ENCODE measurements at places on chromosomes 4 and X. TPM values are rescaled to one million over a fixed set of nuclear protein-coding genes. Genes with fewer than 3 reads are reported as not detected.

The CABS1 gene
- total RNA-seq = not detected

The EMCN gene
- 5.6 TPM for total RNA-seq

The SLC34A2 gene
- 21.1 TPM for total RNA-seq

The ZCCHC18 gene
- 0.05 TPM for total RNA-seq

The NPY5R gene
- 0.09 TPM for total RNA-seq

The MAGEA2B gene
- total RNA-seq = not detected

The STPG2 gene
- total RNA-seq = 0.41 TPM

The RGN gene
- total RNA-seq = 23.3 TPM

The ADAM29 gene
- total RNA-seq = not detected

The HAND2 gene
- 2.0 TPM for total RNA-seq

The HTR2C gene
- not detected for total RNA-seq

The CENPVL2 gene
- not detected for total RNA-seq

The BANK1 gene
- 0.13 TPM for total RNA-seq

GRCh38 chr4:44160776-44161367 is 287.7 kb downstream of the KCTD8 start:
- DNase-seq = no peak

DNA sequence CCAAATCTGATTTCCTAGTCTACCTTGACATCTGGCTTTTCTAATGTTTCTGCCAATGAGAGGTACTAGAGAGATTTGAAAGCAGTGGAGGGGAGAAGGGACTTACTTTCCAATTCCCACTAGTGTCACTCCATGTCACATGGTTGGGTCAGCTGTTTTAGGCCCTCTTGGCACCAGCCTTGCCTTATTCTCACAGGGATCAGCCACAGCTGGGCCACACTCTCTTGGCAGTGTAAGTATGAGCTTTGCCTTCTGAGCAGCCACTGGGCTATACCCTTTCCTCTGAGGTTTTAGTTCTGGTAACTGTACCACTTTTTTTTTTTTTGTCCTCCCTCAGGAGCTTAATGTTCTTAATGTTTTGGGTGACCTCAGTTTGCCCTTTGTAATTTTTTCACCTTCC is 10.2 kb upstream of the ADH1C start:
- DNase-seq = no peak

GRCh38 chr4:120922381-120923206 is at the start of gene PRDM5:
Gene PRDM5, minus strand, starts transcription at chr4:120922726. Its CDS starts 118 bp downstream, at chr4:120922608.
- peak; percentile 66 for DNase-seq

- no peak for DNase-seq
Observed at GRCh38 chrX:40843643-40844042, 108.3 kb upstream of the MED14 start.

DNA sequence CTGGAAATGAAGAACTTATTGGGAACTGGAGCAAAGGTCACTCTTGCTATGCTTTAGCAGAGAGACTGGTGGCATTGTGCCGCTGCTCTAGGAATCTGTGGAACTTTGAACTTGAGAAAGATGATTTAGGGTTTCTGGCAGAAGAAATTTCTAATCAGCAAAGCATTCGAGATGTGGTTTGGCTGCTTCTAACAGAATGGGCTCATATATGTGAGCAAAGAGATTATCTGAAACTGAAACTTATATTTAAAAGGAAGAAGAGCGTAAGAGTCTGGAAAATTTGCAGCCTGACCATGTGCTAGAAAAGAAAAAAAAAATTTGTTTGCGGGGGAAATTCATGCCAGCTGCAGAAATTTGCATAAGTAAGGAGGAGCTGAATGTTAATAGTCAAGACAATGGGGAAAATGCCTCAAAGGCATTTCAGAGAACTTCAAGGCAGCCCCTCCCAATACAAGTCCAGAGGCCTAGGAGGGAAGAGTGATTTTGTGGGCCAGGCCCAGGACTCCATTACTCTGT is 35.9 kb upstream of the PAPSS1 start:
- DNase-seq = no peak

DNA sequence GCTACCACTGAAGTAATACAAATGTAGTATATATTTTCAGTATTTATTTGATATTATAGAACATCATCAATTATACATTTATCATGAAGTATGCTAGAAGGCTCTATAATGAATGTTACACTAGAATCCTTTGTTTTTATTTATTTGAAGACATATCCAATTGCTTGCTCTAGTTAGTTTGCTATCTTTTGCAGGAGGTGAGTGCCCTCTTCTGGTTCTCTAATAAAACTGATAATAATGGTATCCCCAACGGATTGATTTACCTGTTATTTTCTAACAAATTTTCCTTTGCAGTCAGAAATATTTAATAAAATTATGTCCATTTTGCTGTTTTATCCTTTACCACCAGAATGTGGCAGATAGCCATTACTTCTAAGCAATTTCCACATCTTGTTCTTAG is 274.3 kb upstream of the TACR3 start:
- no peak for DNase-seq

GRCh38 chr4:907691-908425 is 24.3 kb downstream of the GAK start:
- DNase-seq = no peak

- DNase-seq = no peak
Observed at GRCh38 chrX:68829582-68830418, 979 bp downstream of the EFNB1 start.

DNA sequence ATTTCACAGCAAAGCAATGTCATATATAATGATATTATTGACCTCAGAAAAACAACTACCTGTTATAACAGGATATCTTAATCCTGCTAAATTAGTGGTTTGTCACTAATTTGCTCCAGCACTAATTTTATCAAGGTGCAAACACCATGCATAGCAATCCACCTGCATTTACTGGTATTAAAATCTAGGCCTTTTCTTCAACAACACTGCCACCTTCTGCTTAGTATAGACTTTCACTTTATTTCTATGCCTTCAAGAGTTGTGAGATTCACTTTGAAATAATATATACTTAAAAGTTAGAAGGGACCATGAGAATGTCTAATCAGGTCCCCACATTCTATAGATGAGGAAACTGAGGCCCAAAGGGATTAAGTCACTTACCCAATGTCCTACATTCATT is 82.1 kb upstream of the IQCM start:
- DNase-seq = no peak

DNA sequence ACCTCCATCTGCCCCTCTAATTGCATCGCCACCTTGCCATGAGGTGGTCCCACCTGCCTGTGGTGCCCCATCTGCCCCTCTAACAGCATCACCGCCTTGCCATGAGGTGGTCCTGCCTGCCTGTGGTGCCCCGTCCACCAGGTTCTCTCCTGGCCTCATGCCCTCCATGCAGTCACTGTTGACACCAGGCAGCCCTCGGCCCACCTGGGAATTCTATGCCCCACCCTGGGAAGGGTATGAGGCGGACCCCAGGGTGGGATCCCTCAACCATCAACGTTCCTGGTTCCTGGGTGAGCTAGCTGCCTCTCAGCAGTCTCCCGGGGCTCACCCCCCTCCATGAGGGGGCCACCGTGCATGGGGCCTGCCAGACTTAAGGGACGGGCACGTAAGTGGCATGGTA is 38.9 kb downstream of the ACOX3 start:
- DNase-seq = no peak

GRCh38 chr4:156694413-156694812 is 277.2 kb downstream of the PDGFC start:
- DNase-seq = no peak

DNA sequence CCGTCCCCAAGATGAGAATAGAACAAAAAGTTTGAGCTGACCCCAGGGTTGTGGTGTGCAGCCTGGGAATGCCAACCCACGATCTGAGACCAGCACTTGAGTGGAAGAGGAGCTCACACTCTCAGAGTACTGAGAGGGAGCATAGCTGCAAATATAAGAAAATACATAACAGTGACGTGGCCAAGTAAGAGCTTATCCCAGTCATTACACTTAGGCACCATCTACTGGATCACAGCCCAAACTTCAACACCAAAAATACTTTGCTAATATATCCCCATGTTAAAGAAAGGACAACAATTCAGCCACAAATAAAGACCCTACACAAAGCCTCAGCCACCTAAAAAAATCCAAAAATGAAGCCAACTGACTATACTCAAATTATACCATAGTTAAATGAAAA is 33.3 kb upstream of the CXCL6 start:
- no peak for DNase-seq

- no peak for DNase-seq
Observed at GRCh38 chr4:155603360-155603891, 63.2 kb upstream of the GUCY1A1 start.

DNA sequence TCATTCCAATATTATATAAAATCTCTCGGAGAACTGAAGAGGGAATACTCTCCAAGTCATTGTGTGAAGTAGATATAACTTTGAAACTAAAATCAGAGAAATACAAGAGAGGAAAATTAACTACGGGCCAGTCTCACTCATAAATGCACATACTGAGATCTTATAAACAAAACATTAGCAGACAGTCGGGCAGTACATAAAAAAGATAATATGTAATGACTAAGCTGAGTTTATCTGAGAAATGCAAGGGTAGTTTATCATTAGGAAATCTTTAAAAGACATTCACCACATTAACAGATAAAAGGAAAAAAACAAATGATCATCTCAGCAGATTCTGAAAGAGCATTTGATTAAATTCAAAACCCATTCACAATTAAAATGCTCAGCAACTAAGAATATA is 116.7 kb downstream of the NYX start:
- no peak for DNase-seq

- no peak for DNase-seq
Observed at GRCh38 chrX:78383594-78383993, 56.2 kb upstream of the CYSLTR1 start.

DNA sequence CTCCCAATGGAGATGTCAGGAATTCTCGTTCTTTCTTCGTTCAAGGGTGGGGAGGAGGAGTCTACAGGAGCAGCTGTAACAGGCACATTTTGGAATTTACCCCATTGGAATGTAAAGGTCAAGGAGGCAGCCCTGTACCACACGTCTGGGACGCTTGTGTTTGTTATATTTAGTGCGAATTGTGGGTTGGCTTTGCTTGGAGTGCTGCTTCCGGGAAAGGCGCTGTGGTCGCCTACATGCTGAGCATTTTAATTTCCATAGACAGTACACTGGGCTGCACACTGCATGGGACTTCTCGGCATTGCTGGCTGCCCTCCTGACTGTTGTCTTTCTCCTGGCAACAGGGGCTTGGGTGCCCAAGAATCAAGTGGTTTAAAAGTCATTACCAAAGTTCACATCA is 12.8 kb downstream of the GYG2 start:
- no peak for DNase-seq

- DNase-seq = no peak
Observed at GRCh38 chrX:14476205-14476604, 53.1 kb upstream of the GLRA2 start.

GRCh38 chrX:148192547-148192946 is 211.4 kb downstream of the FMR1NB start:
- DNase-seq = no peak

DNA sequence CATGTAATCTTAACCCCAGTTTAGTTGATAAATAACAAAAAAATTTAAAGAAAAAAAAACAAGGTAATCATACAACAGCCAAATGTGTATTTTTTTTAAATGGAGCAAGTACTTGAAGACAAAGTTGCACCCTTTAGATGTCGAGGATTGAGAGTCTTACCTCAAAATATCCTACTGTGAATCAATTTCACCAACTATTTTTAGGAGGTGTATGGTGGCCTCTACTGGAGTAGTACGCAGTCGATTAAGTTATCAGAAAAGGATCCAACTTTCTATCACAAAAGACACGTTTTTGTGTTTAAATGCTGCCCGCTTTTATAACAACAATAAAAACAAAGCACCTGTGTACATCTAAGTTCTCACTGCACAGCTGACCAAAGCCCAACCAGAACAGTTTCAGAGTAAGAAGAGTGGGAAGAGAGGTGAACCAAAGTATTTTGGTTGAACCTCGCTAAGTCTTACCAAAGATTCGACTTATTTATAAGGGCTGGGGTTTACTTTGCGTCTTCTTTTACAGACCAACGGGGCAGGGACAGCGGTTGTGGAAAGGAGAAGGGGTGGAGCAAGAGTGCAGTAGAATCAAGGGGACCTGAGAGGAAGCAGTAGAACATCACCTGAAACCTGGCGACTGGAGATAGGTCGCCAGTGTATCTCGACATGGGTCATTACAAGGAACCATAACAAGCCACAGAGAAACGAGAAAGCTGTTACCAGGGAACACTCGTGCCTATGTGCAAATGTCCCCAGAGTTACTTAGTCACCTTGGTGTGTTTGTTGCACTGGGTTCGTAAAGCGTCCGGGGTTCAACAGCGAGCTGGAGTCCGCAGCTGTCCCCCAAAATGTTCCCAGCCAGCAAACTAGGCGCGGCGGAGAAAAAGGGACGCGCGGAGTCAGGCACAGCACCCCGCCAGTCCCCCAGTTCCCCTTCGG is 1.1 kb downstream of the RPS6KA6 start:
- no peak for DNase-seq

GRCh38 chrX:10221651-10222050 is 64.9 kb downstream of the CLCN4 start:
- DNase-seq = no peak

- DNase-seq = no peak
Observed at GRCh38 chrX:68801737-68802290, 27.0 kb upstream of the EFNB1 start.

DNA sequence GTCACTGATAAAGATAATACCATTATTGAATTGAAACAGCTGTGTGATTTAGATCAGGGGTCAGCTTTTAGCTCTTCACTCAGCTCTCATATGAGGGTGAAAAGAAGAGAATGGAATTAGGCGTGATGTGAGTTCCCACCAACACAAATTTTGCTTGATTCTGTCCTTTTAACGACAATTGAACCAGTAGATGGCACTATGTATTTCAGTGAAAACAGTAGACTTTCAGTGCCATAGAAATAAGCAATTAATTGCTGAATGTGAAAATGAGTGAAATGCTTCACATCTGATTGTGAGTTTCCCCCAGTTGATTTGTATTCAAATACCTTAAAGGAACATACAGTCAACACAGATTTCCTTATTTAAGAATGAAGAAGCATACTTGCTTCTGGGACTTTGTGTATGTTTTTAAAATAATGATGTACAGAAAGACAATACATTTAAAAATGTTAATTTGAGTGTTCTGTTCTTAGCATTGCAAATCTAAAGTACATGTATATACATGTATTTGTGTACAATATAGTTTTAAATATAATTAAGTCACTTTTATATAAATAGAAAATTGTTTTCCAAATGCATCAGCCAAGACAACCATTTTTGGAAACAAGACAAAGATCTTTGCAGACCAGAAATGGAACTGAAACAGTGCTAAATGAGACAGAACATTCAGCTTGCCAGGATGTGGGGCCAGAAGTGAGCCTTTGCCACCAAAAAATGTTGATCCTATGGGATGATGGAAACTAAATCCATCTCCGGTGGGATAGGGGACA is 178.8 kb downstream of the SNCA start:
- DNase-seq = no peak

GRCh38 chr4:155887847-155888570 is 15.5 kb upstream of the TDO2 start:
- DNase-seq = no peak

- DNase-seq = no peak
Observed at GRCh38 chr4:102519925-102520324, 18.8 kb downstream of the NFKB1 start.

- DNase-seq = no peak
Observed at GRCh38 chr4:45442466-45442865, 681.4 kb downstream of the GABRG1 start.

DNA sequence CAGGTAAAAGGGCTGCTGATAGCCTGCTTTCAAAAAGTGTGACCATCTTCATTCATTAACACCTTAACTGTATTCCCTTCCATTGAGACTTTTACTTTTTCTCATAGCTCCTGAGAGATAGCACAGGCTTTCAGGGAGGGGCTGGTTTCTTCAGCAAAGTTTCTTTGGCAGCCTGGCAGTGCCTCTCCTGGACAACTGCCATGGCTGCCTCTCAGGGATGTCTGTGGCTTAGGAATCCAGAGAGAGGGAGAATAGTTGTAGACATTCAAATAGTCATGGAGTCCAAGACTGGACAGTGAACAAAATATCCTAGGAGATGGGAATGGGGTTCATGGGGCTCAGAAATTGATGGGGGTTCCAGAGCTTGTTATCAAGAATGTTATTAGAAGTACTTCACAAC is 81.1 kb downstream of the FAM47B start:
- DNase-seq = no peak
